ENCODE measurements at places on chromosomes 4 and X. TPM values are rescaled to one million over a fixed set of nuclear protein-coding genes. Genes with fewer than 3 reads are reported as not detected.

The CFI gene
- total RNA-seq = 5.1 TPM

The CT45A1 gene
- total RNA-seq = not detected

The SMIM10 gene
- 2.1 TPM for total RNA-seq

The SFRP2 gene
- 4.8 TPM for total RNA-seq

The PABPC1L2B gene
- 0.92 TPM for total RNA-seq

The HSD17B13 gene
- 0.69 TPM for total RNA-seq

The PHOX2B gene
- not detected for total RNA-seq

The STK26 gene
- 5.1 TPM for total RNA-seq

The MID1 gene
- 11.5 TPM for total RNA-seq

The GPR34 gene
- 17.1 TPM for total RNA-seq

The APELA gene
- not detected for total RNA-seq

The FAM236B gene
- total RNA-seq = not detected

The GIMD1 gene
- total RNA-seq = not detected

The PRDM8 gene
- total RNA-seq = 5.3 TPM

The CAMK2D gene
- 165 TPM for total RNA-seq

The PROM1 gene
- 26.5 TPM for total RNA-seq

The SHOX gene
- 0.23 TPM for total RNA-seq

The FDCSP gene
- not detected for total RNA-seq

The PHF8 gene
- 11.5 TPM for total RNA-seq

The NXF2 gene
- total RNA-seq = 0.23 TPM

The PAGE2B gene
- total RNA-seq = not detected

The CLIC2 gene
- 3.2 TPM for total RNA-seq

The MFAP3L gene
- 25.4 TPM for total RNA-seq

The PNCK gene
- total RNA-seq = 52.6 TPM

The DDIT4L gene
- total RNA-seq = 3.7 TPM

The VSIG4 gene
- total RNA-seq = 30.7 TPM

The TMPRSS11A gene
- not detected for total RNA-seq

The USP53 gene
- 21.5 TPM for total RNA-seq

The WFS1 gene
- 12.7 TPM for total RNA-seq

The PCDH19 gene
- 45.2 TPM for total RNA-seq

The REST gene
- 11.8 TPM for total RNA-seq

The CTAG1B gene
- total RNA-seq = not detected

The CT55 gene
- not detected for total RNA-seq

The TRIM75 gene
- not detected for total RNA-seq

The MSMO1 gene
- 442 TPM for total RNA-seq

The PLAC8 gene
- 2.1 TPM for total RNA-seq

The TMEM154 gene
- 0.69 TPM for total RNA-seq

The CPE gene
- 539 TPM for total RNA-seq

The GAGE12H gene
- total RNA-seq = not detected

The FAM47A gene
- total RNA-seq = not detected

The SPATA4 gene
- 2.3 TPM for total RNA-seq

The PRR32 gene
- not detected for total RNA-seq

The GAGE12F gene
- not detected for total RNA-seq

The MSANTD1 gene
- total RNA-seq = 15.7 TPM

The PRRG3 gene
- 10.4 TPM for total RNA-seq

The PCDH10 gene
- total RNA-seq = 173 TPM

The ADH1B gene
- total RNA-seq = 0.23 TPM

The NLGN4X gene
- 71.3 TPM for total RNA-seq

The HSFX4 gene
- not detected for total RNA-seq

The CXCL6 gene
- 0.69 TPM for total RNA-seq

The HTT gene
- total RNA-seq = 96.7 TPM

The TAF7L gene
- total RNA-seq = 0.46 TPM

The GABRG1 gene
- total RNA-seq = 90.7 TPM

The UGT2A3 gene
- not detected for total RNA-seq

The KIT gene
- 42.0 TPM for total RNA-seq

The STPG2 gene
- 6.2 TPM for total RNA-seq
